Fibroblast of pulmonary artery (primary cell): ENCODE measurements at places on chromosomes 4 and X.
A peak's percentile ranks its signal among the peaks of the same experiment; 100 is the strongest.

- DNase-seq = no peak
Observed at GRCh38 chr4:115945026-115945425, 831.6 kb upstream of the NDST4 start.

DNA sequence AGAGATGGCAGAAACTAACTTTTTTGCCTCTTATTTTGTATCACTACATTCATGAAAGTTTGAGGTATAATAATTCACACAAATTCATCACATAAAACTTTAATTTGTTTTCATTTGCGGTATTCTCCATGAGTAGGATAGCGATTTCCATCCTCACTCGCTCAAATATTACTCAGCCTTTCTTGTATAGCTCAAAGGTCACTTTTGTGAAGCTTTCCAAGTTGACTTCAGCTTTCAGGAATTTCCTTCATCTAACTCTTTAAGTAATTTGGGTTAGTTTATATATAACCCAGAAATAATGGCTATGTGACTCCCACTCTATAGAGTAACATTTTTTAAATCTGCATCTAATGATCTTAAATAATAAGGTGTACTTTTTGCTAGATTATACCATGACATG is 314.4 kb downstream of the IL1RAPL1 start:
- peak; percentile 31 for DNase-seq

DNA sequence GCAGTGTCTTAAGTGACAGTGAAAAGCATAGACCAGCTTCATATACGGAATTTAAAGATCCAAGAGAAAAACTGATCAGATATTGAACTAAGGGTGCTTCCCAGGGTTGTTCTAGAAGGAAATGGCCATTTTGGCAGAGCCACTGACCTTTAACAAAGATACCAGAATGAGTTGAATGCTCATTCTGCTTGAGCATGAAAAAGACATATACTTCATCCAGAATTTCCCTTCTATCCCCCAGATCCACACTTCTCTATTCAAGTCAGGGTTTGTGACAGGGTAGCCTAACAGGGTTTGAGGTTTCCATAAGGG is 45.6 kb upstream of the FAM9C start:
- no peak for DNase-seq

DNA sequence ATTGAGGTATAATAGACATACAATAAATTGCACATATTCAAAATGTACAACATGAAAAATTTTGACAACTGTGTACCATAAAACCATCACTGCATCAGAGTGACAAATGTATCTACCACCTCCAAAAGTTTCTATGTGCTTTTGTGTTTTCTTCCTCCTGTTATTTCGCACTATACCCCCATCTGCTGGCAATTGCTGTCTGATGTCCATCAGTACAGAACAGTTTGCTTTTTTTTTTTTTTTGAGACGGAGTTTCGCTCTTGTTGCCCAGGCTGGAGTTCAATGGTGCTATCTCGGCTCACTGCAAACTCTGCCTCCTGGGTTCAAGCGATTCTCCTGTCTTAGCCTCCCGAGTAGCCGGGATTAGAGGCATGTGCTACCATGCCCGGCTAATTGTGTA is 154.3 kb upstream of the GIMD1 start:
- DNase-seq = no peak

DNA sequence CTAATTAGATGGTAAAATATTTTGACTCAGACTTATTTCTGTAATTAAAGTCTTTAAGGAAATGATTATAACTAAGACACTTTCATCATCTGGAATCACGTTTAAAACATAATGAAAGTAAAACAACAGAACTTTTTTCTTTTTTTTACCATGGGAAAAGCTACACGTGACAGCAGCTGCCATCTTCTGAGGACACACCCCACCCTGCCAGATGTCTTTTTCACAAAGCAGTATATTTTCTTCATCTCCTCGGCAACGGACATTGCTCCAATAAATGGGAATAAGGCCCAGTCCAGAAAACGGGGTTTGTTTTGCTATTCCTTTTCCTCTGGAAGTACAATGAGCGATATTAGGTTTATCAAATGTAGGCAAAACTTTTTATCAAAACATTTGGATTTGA is 17.5 kb downstream of the PRSS12 start:
- DNase-seq = no peak

DNA sequence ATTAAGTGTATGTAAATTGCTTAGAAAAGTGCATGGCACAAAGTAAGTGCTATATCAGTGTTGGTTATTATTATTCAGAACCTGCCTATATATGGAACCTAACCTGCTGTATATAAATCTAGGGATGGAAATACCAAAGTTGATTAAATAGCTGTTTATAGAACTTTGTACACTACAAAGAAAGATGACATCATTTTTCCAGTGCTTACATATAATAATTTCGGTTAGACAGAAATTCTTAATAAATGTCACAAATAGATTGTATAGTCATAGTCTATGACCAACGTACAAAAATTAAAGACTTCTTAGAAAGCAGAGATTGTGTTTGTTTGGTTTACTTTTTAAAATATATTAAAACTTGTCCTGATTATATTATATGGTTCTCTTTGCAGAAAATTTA is 4.4 kb downstream of the GYPB start:
- no peak for DNase-seq

DNA sequence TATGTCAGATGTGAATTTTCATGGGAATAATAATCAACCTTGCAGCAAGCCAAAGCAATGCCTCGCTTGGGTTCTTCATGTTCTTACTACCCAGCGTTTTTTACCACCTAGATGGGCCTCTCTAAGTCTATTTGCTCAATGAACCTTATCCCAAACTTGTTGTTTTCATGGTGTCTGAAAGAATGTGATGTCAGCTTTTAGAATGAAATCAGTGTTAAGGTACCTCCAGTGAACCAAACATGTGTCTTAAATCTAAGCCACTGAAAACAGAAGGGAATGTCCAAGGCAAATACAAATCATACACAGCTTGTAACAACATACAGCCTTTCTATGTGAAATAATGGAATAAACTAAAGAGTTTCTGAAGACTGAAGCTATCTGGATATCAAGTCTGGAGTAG is 6.7 kb downstream of the EPGN start:
- DNase-seq = no peak

DNA sequence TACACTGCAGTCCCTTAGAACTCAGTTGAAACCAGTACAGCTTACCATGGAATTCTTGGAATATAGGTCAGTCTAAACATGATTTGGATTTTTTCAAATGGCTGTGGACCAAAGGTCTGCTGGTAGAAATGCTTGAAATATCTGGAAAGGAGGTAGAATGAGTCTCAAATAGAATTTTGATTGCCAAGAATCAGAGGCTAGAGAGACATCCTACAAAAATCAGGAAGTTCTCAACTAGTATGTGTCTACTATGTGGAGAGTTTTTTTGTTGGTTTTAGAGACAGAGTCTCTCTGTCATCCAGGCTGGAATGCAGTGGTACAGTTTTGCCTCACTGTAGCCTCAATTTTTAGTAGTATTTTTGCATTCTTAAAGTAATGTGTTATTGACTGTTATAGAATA is 53.6 kb downstream of the PAQR3 start:
- no peak for DNase-seq

DNA sequence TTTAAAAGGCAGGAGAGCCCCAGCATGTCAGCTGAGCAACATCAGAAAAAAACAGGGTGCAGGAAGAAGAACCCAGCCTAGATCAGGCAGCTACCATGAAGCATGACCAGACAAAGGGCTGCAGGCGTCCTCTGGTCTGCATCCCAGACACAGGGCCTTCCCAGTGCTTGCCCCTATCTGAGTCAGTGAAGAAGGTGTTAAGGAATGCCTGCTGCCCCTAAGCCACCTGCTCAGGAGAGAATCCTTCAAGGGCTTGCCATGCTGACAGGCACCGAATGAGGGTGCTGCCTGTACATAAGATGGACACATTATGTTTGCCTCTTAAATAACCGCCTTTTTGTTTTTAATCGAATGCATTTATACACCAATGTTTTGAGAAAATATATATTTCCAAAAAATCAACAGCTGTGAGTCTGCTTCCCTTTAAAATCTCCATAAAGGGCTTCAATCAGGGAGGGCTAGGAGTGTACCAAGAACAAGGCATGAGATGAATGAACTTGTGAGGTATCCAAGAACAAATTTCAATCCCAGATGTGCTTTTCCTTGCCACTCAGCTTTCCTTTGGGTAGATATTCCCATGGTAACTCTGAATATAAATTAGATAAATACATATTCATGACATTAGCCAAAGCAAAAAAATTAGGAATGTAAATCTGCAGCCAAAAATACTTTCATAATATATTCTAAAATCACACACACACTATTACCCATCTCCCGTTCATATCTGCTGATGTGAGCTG is 85.1 kb downstream of the SLC9A7 start:
- no peak for DNase-seq

- no peak for DNase-seq
Observed at GRCh38 chrX:134161162-134161561, 75.8 kb upstream of the CCDC160 start.
